ENCODE measurements at places on chromosomes 5 and 9.

GRCh38 chr5:151720215-151720614 lies 33.5 kb upstream of the SPARC start:
- DNase-seq: no peak

- no peak for DNase-seq
Measured at GRCh38 chr5:41896230-41896629, 7.9 kb upstream of the RIMOC1 start.

GRCh38 chr9:129607027-129607387 lies 13.9 kb downstream of the C9orf50 start:
- no peak for DNase-seq

DNA sequence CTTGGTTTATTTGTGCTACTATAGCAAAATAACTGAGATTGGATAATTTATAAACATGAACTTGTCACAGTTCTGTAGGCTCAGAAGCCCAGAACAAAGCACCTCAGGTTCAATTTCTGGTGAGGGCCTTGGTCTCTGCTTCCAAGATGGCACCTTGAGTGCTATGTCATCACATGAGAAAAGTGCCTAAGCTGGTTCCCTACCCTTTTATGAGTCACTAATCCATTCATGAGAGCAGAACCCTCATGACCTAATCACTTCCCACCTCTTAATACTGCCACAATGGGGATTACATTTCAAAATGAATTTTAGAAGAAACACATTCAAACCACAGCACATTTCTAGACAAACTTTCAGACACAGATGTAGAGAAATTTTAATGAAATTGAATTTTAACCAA lies 98.2 kb upstream of the PRSS3 start:
- no peak for DNase-seq

DNA sequence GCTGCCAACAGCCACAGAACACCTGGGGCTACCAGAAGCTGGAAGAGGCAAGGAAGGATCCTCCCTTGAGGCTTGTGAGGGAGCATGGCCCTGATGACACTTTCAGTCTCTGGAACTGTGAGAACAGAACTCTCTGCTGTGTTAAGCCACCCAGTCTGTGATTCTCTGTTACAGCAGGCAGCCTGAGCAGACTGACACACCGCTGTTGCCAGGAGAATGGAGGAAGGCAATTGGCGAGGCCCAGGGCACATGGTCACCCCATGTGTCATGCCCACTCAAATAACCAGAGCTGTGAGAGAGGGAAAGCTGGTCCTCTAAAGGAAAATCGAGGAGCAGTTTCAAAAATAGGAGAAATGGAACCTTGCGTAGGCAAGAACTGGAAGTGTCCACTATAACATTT lies 12.0 kb upstream of the KIF4B start:
- DNase-seq: no peak

DNA sequence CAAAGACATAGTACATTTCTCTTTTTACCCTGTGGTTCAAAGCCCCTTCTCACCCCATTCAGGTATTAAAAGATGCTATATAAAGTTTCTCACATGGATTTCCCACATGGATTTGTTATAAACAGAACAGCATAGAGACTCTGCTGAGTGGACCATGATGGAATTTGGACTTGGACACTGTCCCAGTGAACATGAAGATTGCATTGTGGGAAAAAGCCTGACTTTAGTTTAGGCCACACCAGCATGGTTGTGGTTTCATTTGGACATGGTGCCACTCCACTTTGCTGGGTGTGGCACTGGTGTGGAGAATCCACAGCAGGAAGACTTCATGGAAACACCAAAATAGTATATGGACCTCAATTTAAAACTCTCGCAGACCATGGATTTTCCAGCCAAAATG lies 124.6 kb downstream of the ARHGAP26 start:
- no peak for DNase-seq

Measured in stimulated activated naive CD8-positive, alpha-beta T cell treated with anti-CD3 and anti-CD28 coated beads, Interleukin-15, Interleukin-2, amounts not matched to agents 100 U/mL and 50 U/mL, for 24 hours (primary cell).